ENCODE measurements at places on chromosomes 4 and X.

DNA sequence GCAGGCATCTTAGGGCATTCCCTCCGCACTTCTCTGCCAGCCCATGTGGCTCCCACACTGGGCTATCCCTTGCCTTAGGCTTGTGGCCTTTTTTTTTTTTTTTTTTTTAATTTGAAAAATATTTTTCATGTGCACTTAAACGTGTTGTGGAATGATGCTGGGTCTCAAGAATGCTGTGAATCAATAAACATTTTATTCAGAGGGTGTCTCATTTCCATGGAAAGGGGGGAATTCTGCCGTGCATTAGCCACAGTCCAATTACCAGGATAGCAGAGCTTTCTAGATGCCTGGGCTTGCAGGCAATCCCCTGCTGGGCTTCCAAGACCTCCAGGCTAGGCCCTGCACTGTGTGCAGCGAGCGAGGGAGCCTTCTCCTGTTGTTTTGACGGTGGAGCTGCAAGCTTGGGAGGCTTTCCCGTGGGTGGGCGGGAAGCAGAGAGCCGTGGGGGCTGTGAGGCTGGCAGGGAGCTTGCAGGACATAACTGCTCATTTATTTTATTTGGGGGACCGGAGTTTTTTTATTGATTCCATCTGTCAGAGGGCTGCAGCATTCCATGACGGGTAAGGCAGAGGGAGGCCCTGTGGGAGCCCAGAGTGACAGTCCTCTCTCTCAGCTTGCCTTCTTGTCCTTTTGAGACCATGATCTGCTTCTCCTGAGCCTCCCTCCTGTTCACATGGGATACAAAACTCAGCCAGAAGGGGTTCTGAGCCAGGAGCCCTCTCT lies 2.6 kb upstream of the CPZ start:
- no peak overlapping the region for H3K4me3 ChIP-seq
- H3K27ac ChIP-seq: no peak overlapping the region
- H3K4me1 ChIP-seq: no peaks in the 10 kb centered on the region
- no peak for DNase-seq
- H3K27me3 ChIP-seq: peaks cover 3% of the 10 kb centered on the region
- no peaks in the 10 kb centered on the region for H3K36me3 ChIP-seq

- H3K4me3 ChIP-seq: no peak overlapping the region
- no peak for DNase-seq
Observed at GRCh38 chrX:48490661-48491060, 14.7 kb downstream of the FTSJ1 start.

DNA sequence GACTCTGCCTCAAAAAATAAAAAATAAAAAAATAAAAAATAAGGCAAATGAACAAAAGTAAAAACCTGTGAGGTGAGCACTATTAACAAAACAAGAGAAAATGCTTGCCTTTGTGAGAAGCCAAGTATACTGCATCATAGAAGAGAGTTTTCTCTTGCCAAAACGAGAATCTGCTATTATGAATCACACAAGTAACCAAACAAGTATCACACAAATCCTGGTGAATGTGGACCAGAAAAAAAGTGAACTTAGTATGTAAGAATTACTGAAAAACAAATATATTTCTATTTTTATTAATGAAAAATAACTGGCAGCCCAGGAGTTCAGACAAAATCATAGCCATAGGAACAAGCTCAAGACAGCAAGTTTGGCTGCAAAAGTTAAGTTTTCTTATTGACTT lies 193.5 kb downstream of the PDGFC start:
- no peaks in the 10 kb centered on the region for H3K27me3 ChIP-seq
- H3K4me1 ChIP-seq: no peaks in the 10 kb centered on the region
- no peaks in the 10 kb centered on the region for H3K36me3 ChIP-seq
- no peak overlapping the region for H3K27ac ChIP-seq
- DNase-seq: no peak

DNA sequence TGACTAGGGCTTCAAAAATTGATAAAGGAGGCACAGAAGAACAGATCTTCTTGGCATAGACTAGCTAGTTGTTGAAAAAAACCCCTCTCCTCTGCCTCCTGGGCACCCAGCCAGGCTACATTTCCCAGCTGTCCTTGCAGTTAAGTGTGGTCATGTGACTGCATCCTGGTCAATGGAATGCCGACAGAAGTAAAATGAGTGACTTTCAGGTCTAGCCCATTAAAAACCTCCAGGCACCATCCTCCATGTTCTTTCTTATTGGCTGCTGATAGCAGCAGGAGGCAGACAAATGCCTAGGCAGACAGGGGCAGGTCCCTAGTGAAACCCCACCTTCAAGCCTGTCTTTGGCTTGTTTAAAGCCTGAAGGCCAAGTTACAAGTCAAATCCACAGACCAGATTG lies 35.3 kb downstream of the ATXN3L start:
- no peaks in the 10 kb centered on the region for H3K36me3 ChIP-seq
- no peak for DNase-seq
- H3K4me3 ChIP-seq: no peak overlapping the region
- H3K4me1 ChIP-seq: no peaks in the 10 kb centered on the region

DNA sequence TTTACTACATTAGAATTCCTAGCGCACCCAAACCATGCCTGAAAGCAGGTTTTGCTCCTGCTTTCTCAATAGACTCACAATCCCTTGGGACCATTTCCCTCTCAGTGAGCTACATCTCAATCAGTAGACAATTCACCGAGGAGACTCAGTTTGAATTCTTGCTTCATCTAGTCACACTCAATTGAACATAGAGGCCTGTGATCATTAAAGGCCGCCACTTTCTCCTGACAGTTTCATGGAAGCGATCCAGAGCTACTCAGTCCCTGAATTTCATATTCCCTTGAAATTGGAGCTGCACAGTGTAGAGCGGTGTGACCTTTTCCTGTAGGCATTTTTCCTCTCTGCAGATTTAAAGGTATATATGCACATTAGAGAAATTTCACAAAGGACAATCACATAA lies 193.9 kb upstream of the SPOCK3 start:
- DNase-seq: no peak
- no peaks in the 10 kb centered on the region for H3K27me3 ChIP-seq
- H3K27ac ChIP-seq: no peak overlapping the region
- H3K4me3 ChIP-seq: no peak overlapping the region
- no peaks in the 10 kb centered on the region for H3K36me3 ChIP-seq

DNA sequence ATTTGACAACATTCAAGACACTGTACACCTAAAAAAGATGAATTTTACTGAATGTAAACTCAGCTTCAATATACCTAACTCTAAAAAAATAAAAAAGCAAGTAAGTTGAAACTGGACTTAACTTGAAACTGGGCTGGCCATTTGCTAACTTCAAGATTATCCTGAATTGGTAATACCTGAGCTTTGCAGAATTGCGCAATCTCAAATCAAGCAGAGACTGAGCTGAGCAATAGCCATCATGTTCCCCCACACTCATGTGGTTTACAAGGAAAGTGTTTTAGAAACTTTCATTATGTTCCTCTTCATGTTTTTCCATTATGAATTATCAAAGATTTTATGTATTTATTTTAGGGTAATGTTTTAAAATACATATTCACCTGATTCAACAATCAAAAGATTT lies 38.7 kb downstream of the ANXA5 start:
- no peak overlapping the region for H3K4me3 ChIP-seq
- no peak overlapping the region for H3K27ac ChIP-seq
- peaks cover 7% of the 10 kb centered on the region for H3K27me3 ChIP-seq
- no peak for DNase-seq
- H3K4me1 ChIP-seq: no peaks in the 10 kb centered on the region

GRCh38 chr4:182111586-182111985 lies 131.6 kb upstream of the TENM3 start:
- no peaks in the 10 kb centered on the region for H3K4me1 ChIP-seq
- no peak for DNase-seq
- no peaks in the 10 kb centered on the region for H3K36me3 ChIP-seq
- H3K27ac ChIP-seq: no peak overlapping the region
- peaks cover 4% of the 10 kb centered on the region for H3K27me3 ChIP-seq

DNA sequence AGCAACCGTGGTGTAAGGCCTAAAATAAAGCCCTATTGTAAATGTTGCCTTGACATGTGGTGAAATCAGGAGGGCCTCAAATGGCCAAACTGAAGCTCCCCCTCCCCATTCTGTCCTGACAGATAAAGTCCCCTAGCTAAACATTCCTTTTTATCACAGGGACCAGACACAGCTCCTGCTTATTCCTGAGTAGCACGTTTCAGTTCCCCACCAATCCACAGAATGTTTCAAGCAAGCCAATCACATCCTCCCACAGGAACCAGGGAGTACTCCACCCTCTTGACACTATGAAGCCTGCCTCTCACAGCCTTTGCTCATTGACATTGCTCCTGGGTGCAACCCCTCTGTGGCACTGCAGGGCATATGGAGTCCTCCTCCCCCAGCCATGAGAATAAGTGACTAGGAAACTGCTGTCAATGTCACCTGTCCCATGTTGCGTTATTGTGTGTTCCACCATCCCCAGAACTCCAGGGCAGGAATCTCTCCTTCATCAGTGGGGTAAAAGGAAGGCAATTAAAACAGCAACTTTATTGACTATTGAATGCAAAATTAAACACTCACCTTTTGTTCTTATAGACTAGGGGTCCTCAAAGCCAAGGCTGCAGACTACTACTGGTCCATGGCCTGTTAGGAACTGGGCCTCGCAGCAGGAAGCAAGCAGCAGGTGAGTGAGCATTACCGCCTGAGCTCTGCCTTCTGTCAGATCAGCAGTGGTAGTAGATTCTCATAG lies 128.1 kb downstream of the COL25A1 start:
- no peak for DNase-seq
- no peak overlapping the region for H3K4me3 ChIP-seq
- H3K4me1 ChIP-seq: no peaks in the 10 kb centered on the region
- no peaks in the 10 kb centered on the region for H3K36me3 ChIP-seq
- H3K27ac ChIP-seq: no peak overlapping the region

DNA sequence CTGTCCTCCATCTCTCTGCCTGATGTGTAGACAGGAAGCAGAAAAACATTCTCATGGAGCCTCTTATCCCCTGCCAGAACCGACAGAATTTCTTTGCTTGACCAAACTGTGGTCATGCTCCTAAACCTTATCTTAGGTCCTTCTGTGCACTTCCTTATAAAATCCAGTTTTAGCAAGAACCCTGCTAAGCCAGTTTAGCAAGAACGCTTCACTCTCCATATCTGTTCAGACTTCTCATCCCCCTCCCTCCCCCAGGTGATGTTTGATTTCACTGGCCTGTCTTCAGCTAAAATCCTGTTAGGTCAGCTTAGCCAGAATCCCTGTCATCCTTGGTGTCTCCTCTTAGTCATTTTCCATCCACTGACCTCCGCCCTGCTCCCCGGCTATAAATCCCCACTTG lies 1130.9 kb upstream of the PRKX start:
- no peak overlapping the region for H3K4me3 ChIP-seq
- no peaks in the 10 kb centered on the region for H3K4me1 ChIP-seq
- no peak for DNase-seq
- no peaks in the 10 kb centered on the region for H3K36me3 ChIP-seq
- no peaks in the 10 kb centered on the region for H3K27me3 ChIP-seq
- H3K27ac ChIP-seq: no peak overlapping the region

DNA sequence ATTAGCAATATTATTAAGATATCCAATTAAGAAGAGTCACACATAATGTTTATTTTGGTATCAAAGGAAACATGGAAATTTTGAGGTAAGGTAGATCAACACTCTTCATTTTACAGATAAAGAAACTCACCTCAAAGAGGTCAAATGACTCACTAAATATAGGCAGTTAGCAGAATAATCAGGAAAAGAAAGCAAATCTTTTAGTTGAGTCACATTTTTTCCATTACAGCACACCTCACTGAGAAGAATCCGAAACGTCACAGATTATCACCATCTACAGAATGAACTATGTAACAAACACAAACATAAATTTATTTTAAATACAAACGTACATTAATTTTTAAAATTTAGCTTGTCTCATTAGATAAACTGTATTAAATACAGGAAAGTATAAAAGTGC lies 70.1 kb downstream of the TMEM47 start:
- H3K36me3 ChIP-seq: no peaks in the 10 kb centered on the region
- no peak overlapping the region for H3K4me3 ChIP-seq
- DNase-seq: no peak
- no peaks in the 10 kb centered on the region for H3K27me3 ChIP-seq
- no peaks in the 10 kb centered on the region for H3K4me1 ChIP-seq

DNA sequence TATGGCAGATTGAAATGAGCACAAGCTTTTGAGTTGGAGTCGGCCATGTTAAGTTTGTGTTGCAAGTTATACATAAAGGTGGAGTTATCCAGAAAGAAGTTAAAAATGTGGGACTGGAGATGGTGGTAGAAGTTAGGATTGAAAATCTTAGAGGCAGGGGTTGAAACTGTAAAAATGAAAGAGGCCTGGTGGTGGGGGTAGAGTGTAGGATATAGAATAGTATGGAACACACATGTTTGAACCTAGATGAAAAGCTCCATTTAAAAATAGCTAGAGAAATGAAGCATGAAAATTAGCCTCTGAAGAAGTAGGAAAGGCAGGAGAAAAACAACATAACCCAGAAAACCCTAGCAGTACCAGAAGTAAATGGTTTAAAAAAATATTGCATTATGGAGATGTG lies 131.8 kb upstream of the ENPEP start:
- DNase-seq: no peak
- peaks cover 16% of the 10 kb centered on the region for H3K27me3 ChIP-seq
- H3K36me3 ChIP-seq: no peaks in the 10 kb centered on the region

DNA sequence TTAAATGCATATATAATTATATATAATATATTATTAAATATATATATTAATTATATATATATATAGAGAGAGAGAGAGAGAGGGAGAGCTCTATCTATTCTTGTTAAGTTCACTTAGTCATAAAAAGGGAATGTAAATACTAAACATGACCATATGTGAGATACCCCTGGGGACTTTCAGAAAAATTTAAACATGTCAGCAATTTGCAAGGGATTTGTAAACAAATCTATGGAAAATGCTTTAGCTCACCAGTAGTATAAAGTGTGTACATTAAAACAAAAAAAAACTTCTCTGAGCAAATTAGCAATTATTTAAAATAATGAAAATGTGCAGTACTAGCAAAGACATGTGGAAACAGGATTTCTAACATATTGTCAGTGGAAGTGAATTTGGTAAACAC lies 1755.5 kb downstream of the PCDH19 start:
- no peak overlapping the region for H3K4me3 ChIP-seq
- no peak for DNase-seq
- no peaks in the 10 kb centered on the region for H3K36me3 ChIP-seq
- H3K4me1 ChIP-seq: no peaks in the 10 kb centered on the region
- H3K27me3 ChIP-seq: no peaks in the 10 kb centered on the region

DNA sequence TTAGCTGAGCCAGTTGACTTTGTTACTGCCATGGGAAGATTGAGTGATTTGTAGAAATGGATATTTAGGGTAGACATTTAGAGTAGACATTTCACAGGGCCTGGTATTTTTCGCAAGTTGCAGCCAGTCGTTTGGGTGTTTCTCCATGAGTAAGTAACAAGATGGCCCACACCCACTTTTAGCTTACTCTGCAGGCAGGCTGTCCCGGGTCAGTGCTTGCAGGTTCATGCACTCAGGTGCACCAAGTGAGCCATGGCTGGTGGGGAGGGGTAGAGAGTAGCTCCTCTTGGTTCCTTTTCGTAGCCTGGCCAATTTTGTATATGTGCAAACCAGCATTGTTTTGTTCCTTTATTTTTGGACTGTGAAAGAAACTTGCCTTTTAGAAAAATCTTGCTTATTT lies 145.6 kb downstream of the POLA1 start:
- H3K36me3 ChIP-seq: no peaks in the 10 kb centered on the region
- no peak overlapping the region for H3K27ac ChIP-seq
- no peaks in the 10 kb centered on the region for H3K4me1 ChIP-seq
- no peaks in the 10 kb centered on the region for H3K27me3 ChIP-seq

Measured in naive thymus-derived CD8-positive, alpha-beta T cell (primary cell).